Activated T-cell treated with anti-CD3 and anti-CD28 coated beads, Interleukin-2, amount 50 U/mL, for 48 hours (primary cell): ENCODE measurements at places on chromosomes 7 and 10.

DNA sequence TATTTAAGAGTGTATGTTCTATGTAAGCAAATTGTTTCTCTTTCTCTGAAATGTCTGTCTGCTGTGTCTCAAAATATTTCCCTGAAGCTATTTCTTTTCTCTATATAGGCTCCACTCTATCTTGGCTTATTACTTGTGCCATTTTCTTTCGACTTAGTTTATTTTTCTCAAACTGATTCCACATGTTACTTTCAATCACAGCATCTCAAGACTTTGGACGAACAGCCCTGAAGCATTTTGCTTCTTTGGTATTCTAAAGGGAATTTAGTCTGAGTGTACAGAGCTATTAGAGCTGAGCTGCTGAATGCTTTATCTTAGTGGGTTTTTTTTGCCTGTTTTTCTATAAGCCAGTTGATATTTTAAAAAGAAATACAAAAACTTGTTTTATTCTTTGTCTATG lies 95.7 kb downstream of the PLXDC2 start:
- DNase-seq, result no peak

DNA sequence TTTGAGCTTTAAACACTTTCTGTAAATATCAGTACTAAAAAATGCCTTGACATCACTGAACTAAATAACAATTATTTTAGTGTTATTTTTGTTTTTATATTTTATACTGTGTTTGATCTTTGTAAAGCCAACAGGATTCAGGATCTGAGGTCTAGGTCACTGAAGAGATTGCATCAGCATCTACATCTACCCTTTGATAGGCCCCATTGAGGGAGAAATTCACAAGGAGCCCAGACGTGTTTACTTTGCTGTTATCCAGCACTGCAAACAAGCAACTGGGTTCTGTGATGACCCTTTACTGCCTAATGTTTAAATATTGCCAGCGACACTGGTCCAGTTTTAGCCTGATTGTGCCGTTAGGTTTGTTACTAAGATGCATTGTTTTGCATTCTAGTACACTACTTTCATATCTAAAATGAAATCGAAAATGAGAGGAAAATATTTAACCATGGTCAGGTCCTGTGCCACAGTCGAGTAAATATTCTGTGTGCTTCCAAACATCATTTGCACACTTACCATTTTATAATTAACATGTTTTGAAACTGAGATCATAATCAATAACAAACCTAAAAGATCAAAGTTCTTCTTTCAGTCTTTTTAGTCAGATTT lies 48.7 kb downstream of the SP8 start:
- DNase-seq, result no peak

DNA sequence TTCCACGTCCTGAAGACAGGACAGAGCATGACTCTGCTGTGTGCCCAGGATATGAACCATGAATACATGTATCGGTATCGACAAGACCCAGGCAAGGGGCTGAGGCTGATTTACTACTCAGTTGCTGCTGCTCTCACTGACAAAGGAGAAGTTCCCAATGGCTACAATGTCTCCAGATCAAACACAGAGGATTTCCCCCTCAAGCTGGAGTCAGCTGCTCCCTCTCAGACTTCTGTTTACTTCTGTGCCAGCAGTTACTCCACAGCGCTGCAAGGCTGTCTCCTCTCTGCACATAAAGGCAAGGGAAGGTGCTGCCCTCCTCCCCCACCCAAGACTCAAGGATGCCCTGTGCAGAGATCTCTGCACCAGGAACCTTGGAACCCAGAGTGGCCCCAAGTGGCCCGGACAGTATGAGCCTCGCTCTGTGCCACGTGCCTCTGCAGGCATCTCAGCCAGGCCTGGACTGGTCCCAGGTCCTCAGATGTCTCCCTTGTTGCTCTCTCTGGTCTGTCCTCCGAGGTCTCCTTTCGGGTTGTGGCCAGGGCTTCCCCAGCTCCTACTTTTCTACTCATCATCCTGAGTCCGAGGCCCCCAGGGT lies 230.3 kb upstream of the PRSS58 start:
- DNase-seq, result no peak

DNA sequence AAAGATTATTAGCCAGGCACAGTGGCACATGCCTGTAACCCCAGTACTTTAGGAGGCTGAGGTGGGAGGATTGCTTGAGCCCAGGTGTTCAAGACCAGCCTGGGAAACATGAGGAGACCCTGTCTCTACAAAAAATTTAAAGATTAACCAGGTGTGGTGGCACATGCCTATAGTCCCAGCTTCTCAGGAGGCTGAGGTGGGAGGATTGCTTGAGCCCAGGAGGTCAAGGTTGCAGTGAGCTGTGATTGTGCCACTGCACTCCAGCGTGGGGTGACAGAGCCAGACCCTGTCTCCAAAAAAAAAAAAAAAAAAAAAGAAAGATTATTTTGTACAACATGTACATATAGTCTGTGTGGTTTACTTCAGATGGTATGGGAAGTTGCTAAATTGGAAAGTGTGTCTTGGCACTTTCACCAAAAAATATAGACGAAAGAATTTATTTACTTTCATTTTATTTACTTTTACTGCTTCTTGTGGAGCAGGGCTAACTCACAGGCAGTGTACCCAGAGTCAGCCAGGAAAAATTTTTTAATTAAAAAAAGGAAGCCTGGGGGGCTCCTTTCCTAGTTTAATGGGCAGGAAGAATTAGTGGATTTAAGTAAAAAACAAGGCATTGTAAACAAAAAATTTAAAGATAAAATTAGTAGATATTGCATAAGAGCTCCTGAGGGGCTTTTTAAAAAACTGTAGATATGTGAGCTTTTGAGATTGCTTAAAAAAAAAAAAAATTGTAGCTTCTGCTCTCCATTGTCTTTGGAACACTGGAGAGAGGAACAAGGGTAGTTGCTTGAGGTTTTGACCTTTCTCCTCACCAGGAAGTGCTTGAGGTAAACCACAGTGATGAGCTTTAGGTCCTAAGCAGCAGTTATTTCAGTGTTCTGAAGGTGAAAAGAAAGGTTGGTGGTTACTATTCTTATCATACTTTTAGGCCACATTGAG lies 44.6 kb upstream of the VDAC2 start:
- no peak for DNase-seq

DNA sequence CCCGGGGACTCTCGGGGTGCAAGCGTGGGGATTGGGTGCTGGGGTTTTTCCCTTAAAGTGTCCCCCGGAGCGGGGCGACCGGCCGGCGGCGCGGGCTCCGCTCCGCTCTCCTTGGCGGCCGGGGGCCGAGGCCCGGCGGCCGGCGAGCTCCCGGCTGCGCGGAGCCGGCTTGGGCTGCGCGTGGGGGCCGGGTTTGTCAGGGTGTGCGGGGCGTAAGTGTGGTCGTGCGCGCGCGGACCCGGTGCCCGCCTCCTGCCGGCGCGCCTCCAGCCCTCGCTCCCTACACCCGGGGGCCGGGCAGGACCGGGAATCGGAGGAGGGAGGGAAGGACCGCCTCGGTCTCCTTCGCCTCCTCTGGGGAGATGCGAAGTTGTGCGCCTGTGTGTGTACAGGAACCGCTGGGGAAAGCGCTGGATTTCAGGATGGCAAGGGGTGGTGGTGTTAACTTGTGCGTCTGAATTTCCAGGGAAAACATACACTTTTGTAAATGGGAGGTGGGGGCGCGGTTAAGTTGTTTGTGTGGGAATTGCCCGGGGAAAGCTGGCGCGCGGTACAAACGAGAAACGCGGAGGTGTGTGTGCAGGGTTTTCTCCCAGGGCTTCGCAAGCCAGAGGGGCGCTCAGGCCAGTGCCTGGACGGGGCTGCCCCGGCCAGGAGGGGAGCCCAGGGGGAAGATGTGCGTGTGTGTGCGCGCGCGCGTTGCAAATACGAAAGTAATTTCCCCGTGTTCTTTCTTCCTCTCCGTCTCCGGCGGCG lies 737 bp downstream of the ZMIZ1 start:
- DNase-seq, result peak; percentile 61

DNA sequence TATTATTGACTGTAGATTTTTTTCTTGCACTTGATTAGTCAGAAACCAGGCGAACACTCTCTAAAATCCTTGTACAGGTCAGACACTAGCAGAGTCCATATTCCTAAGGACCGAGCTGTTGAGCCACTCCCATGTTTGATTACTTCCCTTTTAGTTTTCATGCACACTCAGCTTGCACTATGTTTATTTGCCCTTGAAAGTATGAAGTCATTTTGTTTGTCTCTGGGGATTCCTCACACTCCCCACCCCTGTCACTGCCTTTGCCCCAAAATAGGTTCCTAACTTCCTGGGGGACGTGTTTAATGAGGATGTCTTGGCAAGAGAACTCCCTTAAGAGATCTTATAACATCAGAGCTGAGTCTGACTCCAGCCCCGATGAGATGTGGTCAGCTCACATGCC lies 182.1 kb downstream of the EVX1 start:
- DNase-seq, result no peak

DNA sequence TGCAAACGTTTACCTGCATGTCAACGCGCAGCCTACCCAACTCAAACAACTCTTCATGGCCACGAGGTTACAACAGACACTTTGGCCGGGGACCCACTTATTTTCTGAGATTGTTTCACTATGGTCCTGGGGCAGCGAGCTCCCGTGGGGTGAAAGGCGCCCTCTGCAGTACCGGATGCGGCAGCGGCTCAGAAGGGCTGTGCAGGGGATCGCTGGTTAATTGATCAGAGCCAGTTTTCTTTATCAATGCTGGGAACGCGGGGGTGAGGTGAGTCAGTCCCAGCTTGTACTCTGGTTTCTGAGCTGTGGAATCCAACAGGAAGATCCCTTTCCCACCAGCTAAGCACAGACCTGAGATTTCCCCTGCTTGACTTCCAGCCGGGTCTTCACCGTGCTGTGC lies 366.5 kb upstream of the KLF6 start:
- DNase-seq, result no peak

- no peak for DNase-seq
Measured at GRCh38 chr7:16594061-16594460, 51.5 kb downstream of the ANKMY2 start.

DNA sequence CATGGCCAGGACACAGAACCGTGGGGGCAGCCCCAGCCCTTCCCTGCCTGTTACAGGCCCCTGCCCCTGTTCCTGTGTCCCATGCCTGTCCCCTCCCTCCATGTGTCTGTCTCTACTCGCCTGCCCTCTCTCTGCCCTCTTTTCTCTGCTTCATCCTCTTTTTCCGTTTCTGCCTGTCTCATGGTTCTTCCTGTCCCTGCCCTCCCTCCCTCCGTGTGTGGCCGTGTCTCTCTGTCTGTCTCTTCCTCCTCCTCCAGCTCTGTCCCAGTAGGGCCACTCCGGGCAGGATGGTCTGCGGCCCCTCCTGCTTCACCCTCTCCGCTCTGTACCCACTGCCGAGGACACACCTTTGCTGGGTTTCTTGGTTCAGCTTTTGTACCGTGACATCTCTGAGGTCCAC lies 137.4 kb downstream of the FAM53B start:
- DNase-seq, result no peak

DNA sequence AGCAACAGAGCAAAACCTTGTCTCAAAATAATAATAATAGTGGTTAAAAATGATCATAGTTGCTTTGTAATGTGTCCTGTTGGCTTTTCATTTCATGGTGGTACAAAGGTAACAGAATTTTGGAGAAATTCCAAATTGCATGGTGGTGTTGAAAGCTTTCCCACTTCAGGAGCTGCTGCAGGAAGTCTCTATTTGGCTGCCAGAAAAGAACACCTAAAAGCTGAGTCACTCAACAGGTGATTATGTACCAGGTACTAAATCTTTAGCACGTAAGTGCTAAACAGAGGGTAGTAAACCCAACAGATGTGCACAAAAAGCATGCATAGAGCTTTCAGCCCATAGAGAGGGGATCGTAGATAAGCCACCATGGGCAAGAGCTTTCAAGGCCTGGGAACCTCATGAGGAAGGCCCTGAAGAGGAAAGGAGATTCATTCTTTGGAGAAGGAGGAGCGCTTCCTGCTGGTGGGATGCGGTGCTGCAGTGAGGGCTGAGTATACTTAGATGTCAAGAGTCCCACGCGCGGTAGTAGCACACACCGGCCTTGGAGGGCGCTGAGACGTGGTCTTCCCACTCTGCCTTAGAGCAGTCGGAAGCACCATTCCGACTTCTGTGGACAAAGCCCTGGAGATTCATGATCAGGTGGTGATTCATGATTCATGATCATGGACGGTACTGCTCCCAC lies 118.7 kb downstream of the RALA start:
- DNase-seq, result peak; percentile 72

DNA sequence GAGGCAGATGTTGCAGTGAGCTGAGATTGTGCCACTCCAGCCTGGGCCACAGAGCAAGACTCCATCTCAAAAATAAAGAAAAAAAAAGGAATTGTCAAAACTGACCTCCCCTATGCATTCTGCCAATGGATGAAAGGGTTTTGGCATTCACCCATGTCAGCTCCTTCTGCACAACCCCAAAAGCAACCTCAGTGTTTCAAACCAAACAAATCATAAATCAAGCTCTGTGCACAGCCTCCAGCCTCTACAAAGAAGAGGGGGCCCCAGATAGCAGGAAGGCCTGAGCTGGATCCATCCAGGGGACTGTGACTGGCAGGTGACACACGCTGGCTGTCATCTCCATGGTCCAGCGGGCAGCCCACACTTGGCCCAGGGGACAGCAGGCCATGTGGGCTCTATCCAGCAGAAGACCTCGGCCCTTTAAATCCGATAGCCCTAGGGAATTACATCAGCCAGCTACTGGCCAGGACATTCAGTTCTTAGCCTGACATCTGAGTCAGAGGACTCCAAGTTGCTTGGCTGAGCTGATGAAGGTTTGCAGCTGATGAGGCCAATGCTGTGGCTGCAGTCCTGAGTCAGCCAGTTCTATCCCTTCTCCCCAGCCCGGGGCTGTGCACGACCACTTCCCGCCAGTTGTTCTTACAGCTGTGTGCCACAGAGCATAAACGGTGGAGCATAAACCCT lies 52.0 kb upstream of the FIGNL1 start:
- no peak for DNase-seq

- no peak for DNase-seq
Measured at GRCh38 chr10:14179251-14179650, 151.5 kb downstream of the FRMD4A start.

- DNase-seq, result no peak
Measured at GRCh38 chr10:29104661-29105399, 184.0 kb upstream of the LYZL1 start.

DNA sequence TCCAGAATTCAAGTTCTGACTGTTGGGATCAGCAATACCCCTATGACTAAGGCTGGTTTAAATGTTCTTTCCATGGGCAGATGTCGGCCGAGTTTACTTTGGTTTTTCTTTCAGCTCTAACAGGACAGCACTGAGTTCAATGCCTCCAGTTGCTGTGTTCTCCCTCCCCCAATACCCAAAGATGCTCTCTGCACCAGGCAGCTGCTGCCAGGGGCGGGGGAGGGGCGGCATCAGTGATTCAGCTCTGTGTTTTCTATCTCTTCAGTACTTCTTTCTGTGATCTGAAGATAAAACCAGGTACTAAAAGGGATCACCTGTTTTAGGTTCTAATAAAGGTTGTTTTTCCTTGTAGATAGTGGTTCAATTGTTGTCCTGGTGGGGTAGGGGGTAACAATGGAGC lies 576.7 kb upstream of the POT1 start:
- no peak for DNase-seq

DNA sequence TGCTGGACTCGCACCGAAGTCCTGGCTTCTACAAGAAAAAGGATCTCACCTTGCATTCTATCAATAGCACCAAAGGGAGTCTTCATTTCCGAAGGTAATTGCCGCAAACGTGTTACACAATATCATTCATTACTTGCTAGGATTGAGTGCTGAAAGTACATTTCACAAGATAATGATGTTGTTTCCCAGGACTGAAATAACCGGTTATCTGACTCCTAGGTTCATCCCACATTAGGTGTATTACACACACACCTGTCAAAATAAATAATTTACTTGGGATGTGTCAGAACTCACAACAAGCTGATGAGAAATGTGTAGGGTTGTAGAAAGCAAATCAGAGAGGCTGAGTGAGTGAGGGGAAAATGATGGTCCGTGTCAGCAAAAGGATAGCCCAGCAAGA lies 219.4 kb upstream of the RHOBTB1 start:
- no peak for DNase-seq
